ENCODE measurements at places on chromosomes 2 and 18.
A peak's percentile ranks its signal among the peaks of the same experiment; 100 is the strongest.

DNA sequence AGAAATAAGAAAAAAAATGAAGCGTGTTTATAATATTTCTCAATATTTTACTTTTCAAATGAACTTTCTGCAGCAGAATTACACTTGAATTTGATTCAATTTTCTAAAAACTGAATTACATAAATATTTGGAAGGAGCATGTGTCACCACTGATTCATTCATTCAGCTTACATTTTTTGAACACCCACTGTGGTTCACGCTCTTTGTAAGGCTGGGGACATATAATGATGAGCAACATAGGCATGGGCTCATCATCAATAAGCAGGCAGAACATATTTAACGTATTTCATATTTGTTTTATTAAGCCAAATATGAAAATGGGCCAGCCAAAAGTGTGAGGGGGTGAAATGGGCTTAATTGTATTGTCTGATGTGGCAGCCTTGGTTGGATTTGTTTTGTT, 209.1 kb downstream of the CTNNA2 start:
- DNase-seq = no peak

DNA sequence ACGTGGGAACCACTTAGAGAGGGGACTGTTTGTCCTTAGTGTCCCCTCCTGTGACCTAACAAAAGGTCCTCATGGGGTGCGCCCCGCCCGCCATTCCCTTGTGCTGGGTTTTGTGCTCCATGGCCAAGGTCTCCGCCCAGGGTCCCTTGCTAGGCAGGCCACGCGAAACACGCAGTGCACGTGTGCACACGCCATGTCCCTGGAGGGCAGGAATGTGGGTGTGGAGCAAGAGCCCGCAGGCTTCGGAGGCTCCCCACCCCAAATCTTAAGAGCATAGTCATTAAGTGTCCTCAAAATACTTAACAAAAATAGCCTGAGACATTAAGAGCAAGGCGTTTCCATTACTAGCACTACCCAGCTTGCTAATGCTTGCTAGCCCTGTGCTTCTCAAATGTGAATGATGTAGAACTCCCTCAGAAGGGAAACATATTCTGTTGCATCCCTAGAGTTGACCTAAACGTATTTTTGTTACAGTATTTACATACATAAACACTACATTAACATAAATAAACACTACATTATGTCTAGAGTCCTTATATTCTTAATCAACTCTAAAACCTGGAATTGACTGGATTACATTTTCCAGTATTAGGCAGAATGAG, 117.6 kb upstream of the APCDD1 start:
- DNase-seq = no peak

DNA sequence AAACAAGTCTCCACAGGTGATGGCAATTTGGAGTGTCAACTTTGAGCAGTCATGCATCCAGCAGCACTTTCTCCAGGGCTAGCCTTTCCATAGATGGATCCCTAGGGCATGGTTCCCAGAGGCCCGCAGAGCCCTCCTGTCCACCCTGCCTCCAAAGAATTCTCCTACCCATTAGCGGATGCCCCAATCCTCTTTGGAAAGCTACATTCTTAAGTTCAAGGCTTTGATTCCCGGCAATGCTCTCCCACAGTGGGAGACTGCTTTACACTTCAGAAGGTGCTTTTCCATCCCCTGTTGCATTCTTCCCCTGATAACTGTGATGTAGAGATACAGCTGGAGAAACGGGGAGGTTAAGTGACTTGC, 61.3 kb downstream of the ACAA2 start:
- no peak for DNase-seq

- no peak for DNase-seq
Observed at GRCh38 chr2:221836095-221836494, 264.0 kb upstream of the EPHA4 start.

- DNase-seq = no peak
Observed at GRCh38 chr2:127637725-127638252, 8.2 kb upstream of the GPR17 start.

GRCh38 chr2:224952936-224953657, 89.2 kb downstream of the DOCK10 start:
- peak; percentile 19 for DNase-seq
